ENCODE measurements at places on chromosomes 13 and 19. TPM values are rescaled to one million over a fixed set of nuclear protein-coding genes. Genes with fewer than 3 reads are reported as not detected.

DNA sequence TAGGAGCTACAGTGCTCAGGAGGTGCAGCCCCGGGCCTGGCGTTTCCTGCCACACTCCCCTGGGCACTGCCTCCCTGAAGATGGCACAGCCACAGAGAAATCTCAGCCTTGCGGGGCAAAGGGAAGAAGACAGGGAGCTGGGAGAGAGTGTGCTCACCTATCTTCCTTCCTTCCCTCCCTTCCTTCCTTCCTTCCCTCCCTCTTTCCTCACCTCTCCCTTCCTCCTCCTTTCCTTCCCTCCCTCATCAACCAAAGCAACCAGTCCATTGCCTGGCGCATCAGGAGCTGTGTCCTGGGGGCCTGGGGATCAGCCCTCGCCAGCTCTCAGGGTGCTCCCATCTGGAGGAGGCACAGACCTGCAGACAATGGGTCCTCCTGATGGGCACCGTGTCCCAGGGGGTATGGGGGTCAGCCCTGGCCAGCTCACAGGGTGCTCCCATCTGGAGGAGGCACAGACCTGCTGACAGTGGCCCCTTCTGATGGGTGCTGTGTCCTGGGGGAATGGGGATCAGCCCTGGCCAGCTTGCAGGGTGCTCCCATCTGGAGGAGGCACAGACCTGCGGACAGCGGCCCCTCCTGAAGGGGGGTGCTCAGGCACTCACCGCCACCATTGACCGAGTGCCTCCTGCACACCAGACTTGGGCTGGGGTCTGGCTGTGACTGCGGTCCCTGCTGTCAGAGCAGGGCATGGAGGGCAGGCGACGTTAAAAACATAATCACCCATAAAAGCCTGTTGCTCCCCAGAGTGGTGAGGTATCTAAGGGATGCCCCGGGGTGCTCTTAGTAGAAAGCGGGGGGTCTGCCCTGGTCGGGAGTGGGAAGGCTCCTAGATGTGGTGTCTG lies 120.2 kb downstream of the URI1 start:
- no peaks in the 10 kb centered on the region for H3K36me3 ChIP-seq
- H3K27ac ChIP-seq = no peak overlapping the region
- DNase-seq = no peak
- no peak overlapping the region for H3K4me3 ChIP-seq
- H3K4me1 ChIP-seq = no peaks in the 10 kb centered on the region

- H3K36me3 ChIP-seq = no peaks in the 10 kb centered on the region
- H3K27me3 ChIP-seq = no peaks in the 10 kb centered on the region
- no peak overlapping the region for H3K27ac ChIP-seq
- no peak overlapping the region for H3K4me3 ChIP-seq
- no peak for DNase-seq
These were observed 158.1 kb upstream of the SGCG start for GRCh38 chr13:23022704-23023103.

DNA sequence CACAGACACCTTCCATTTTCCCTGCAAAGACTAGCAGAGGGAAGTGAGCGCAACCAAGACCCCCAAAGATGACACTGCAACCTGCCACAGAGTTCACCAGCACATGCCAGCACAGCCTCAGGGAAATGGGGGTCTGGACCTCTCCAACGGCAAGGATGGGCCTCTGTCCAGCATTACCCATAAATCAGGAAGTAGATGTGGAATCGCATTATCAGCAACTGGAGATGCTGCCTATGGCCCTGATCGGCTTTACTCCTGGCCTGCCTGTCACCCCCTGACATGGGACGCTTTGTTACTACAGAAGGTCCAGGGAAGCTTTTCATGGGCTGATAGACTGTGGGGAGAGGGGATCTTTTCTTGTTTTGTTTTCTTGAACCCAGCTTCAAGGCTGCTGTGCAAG lies 41.4 kb upstream of the POU2F2 start:
- peaks cover 6% of the 10 kb centered on the region for H3K4me1 ChIP-seq
- no peak overlapping the region for H3K4me3 ChIP-seq
- no peak for DNase-seq
- no peak overlapping the region for H3K27ac ChIP-seq
- H3K27me3 ChIP-seq = no peaks in the 10 kb centered on the region

DNA sequence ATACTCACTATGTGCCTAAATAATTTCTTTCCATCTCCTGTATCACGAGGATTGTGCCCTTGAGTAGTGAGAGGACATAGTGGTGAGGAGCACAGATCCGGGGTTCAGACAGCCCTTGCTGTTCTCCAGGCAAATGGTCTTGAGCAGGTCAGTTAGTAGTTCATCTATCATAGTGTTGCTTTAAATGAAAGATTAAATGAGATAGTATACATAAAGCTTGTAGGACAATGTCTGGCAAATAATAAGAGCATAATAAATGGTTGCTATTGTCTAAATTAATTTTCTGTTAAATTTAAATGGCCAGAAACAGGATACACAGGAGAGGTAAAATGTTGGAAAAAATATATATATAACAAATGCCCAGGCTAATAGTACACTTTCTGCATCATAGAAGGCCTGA lies 23.4 kb downstream of the FAM124A start:
- H3K36me3 ChIP-seq = no peaks in the 10 kb centered on the region
- H3K27ac ChIP-seq = no peak overlapping the region
- H3K27me3 ChIP-seq = no peaks in the 10 kb centered on the region

DNA sequence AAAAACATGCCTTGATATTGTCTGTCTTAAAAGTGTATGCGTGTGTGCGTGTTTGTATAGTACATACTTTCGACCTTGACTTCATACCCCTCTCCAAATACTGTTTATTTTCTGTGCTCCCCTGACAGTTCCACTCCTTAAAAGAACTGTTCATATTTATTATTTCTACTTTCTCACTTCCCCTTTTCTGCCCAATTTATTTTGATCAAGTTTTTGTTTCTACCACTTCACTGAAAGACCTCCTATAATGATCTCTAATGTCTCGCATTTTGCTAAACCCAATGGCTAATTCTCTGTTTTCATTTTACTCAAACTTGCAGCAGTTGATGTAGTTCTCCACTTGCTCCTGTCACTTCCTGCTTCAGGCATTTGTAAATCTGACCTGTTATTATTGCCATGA lies 426.1 kb upstream of the KLF12 start:
- no peak overlapping the region for H3K4me3 ChIP-seq
- H3K27ac ChIP-seq = no peak overlapping the region
- no peaks in the 10 kb centered on the region for H3K4me1 ChIP-seq
- no peaks in the 10 kb centered on the region for H3K36me3 ChIP-seq

DNA sequence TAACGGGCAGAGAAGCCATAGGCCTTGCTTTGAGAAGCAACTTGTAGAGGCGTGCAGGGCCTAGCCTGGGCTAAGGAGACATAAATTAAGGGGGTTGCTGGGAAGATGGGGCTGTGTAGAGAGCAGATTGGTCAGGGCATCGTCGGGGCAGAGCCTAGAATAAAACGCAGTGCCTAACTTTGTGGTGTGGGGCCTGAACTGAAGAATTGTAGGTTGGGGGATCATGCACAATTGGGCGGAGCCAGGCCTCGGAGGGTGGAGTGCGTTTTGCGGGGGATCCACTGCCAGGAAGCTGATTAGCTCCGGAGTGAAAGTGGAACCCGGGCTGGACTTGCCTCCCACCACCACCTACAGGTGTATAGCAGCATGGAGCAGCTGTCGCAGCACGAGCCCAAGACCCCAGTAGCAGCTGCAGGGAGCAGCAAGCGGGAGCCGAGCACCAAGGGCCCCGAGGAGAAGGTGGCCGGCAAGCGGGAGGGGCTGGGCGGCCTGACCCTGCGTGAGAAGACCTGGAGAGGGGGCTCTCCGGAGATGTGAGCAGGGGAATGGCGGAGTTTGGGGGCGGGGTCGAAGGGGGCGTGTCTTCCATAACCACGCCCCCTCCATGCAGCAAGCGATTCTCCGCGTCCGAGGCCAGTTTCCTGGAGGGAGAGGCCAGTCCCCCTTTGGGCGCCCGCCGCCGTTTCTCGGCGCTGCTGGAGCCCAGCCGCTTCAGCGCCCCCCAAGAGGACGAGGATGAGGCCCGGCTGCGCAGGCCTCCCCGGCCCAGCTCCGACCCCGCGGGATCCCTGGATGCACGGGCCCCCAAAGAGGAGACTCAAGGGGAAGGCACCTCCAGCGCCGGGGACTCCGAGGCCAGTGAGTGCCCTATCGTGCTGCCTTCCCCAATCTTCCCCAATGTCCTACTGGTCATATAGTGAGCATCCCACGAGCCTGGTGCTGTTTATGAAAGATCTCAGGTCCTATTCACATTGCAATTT lies 13.8 kb downstream of the DNASE2 start:
- H3K27me3 ChIP-seq = no peaks in the 10 kb centered on the region
- DNase-seq = peak; percentile 53
- H3K4me1 ChIP-seq = no peaks in the 10 kb centered on the region

DNA sequence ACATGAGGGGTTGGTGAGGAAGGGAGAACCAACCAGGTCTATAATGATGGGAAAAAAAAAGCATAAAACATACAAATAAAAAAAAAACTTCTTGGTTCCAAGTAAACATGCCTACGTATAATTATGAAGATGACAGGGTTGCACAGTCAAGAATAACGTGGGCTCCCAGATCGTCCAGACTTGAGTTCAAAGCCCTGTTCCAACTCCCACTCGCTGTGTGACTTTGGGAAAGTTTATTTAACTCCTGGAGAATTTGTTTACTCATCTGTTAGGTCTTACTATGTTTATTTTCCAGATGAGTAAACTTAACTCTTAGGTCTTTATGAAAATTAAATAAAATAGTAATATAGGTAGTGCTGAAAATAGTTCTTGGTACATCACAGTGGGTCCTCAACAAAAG lies 13.8 kb downstream of the STARD13 start:
- H3K27ac ChIP-seq = peak overlapping the region; percentile 62
- no peaks in the 10 kb centered on the region for H3K27me3 ChIP-seq
- no peak for DNase-seq
- no peaks in the 10 kb centered on the region for H3K36me3 ChIP-seq
- no peaks in the 10 kb centered on the region for H3K4me1 ChIP-seq
- no peak overlapping the region for H3K4me3 ChIP-seq

DNA sequence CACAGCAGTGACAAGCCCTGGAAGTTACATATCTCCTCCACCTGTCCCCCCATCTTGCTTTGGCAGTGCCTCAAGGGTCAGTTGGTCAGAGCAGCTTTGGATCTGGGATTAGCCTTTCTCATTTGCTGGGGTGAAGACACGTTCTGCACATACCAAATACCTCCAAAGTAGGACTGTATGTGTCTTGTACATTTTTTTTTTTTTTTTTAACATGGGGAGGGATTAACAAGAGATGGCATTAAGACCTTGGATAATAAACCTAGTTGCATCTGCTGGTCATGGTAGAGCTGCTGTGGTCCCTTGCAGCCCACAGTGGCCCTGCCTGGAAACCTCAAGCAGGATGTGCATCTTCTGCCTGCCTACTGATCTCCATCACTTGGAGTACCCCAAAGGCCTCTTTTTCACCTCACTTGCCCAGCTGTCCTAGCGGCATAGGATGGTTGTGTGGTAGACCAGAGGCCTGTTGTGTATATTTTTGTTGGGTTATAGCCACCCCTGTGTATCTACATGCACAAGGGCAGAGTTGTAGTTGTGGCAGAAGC lies 2.5 kb downstream of the RPS19 start:
- H3K36me3 ChIP-seq = no peaks in the 10 kb centered on the region
- peak overlapping the region; percentile 98 for H3K4me3 ChIP-seq
- H3K27me3 ChIP-seq = no peaks in the 10 kb centered on the region
- H3K4me1 ChIP-seq = peaks cover 12% of the 10 kb centered on the region
- H3K27ac ChIP-seq = no peak overlapping the region

GRCh38 chr19:30459859-30460258 lies 87.7 kb downstream of the ZNF536 start:
- H3K4me1 ChIP-seq = no peaks in the 10 kb centered on the region
- H3K36me3 ChIP-seq = no peaks in the 10 kb centered on the region
- H3K27ac ChIP-seq = no peak overlapping the region
- no peak overlapping the region for H3K4me3 ChIP-seq
- H3K27me3 ChIP-seq = no peaks in the 10 kb centered on the region

Gene KLK5
- 16.1 TPM for total RNA-seq

Gene KIR3DL1
- total RNA-seq = 0.59 TPM

Gene ACTMAP
- 3.2 TPM for total RNA-seq

Measured in breast epithelium (tissue), 4 donors.